ENCODE measurements at places on chromosomes 11 and 22. TPM values are rescaled to one million over a fixed set of nuclear protein-coding genes. Genes with fewer than 3 reads are reported as not detected.
A peak's percentile ranks its signal among the peaks of the same experiment; 100 is the strongest.

DNA sequence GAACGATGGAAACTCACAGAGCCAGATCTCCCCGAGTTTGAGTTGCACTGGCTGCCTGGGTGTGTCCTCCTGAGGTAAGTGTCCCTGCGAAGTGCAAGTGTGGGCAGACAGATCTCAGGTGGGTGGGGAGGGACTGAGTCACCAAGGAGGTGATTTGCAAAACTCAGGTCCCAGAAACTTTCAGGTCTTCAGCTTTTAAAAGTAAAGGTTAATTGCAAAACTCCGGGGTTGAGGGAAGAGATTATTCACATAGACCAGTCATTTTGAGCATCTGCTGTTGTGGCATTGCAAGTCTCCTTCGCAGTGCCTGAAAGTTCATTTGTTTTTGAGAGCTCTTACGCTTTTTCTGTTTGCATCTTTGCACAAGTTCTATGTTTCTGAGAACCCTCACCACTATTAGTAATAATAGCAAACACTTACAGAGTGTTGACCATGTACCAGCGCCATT is 7.1 kb downstream of the CD44 start:
- DNase-seq: no peak

DNA sequence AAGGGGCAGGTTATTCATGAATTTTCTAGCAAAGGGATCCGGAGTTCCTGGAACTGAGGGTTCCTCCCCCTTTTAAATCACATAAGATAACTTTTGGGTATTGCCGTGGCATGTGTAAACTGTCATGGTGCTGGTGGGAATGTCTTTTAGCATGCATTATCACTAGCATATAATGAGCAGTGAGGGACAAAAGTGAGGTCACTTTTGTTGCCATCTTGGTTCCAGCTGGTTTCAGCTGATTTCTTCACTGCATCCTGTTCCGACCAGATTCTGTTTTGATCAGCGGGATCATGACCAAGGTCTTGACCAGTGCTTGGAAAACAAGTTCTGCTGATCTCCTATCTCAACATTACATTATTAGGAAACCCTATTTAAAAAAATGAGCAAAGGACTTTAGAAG is 7.4 kb downstream of the MIF start:
- no peak for DNase-seq

GRCh38 chr11:123690485-123690884 is 36.1 kb upstream of the SCN3B start:
- no peak for DNase-seq

GRCh38 chr11:115993590-115993989 is 489.4 kb upstream of the CADM1 start:
- no peak for DNase-seq

DNA sequence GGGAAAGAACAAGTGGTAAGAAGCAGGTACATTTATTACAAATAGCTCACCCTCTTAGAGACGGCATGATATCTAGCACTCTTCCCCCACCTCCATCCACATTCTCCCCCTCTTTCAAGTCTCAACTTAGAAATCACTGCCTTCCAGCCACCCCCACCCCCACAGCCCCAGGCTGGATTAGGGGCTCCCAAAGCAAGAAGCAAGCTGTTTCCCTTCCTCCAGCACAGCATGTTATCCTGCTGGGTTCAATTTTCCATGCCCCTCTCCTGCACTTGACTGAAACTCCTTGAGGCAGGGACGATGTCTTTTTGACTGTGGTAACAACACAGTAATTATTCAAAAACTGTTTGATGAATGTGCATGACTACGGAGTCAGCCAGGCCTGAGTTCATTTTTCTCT is 350.7 kb downstream of the LARGE1 start:
- no peak for DNase-seq

- DNase-seq: no peak
These were observed 29.5 kb downstream of the UBASH3B start for GRCh38 chr11:122685041-122685440.

- DNase-seq: no peak
These were observed 352.8 kb upstream of the FAT3 start for GRCh38 chr11:91871791-91872190.

DNA sequence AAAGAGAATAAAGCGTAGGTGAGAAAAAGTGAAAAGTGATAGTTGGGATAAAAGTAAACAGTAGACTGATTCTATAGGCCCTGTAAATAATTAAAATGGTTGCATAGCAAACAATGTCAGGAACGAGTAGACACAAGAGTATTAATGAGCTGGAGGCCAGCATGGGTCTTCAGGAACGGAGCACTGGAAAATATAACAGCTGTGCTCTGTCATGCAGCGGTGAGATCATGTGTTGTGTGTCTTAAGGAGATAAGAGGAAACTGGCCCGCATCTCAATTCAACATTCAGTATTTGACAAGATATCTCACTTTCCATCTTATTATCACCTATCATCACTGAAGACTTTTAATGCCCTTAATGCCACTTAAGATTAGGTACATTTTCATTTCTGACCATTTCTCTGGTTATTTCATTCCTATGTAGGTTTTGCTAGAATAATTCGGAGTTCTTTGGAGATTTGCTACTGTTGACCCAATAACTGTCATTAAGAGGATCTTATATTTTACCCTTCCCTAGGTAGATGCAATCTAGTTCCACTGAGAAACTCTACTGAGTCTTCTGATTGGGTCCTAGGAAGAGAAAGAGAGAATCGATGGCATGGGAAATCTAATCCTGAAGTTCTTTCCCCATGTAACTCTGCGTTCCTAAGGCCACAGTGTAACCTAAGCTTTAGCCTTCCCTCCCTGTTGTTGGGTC is 35.5 kb upstream of the VWA5A start:
- DNase-seq: no peak

GRCh38 chr11:79520086-79520485 is 79.3 kb upstream of the TENM4 start:
- DNase-seq: no peak

- DNase-seq: no peak
These were observed 22.9 kb downstream of the ATG13 start for GRCh38 chr11:46640036-46640788.

GRCh38 chr11:96045622-96046456 is 121.9 kb upstream of the MTMR2 start:
- peak; percentile 82 for DNase-seq

Gene FAM180B
- 0.31 TPM for total RNA-seq

Gene NOX4
- total RNA-seq: 3.0 TPM

Gene OR51B4
- total RNA-seq: not detected

Gene ABCG4
- 1.2 TPM for total RNA-seq

Data from H9 (cell line).